ENCODE measurements at places on chromosomes 16 and 17.

- DNase-seq, result no peak
These were observed 4.0 kb downstream of the WNK4 start for GRCh38 chr17:42784409-42784808.

GRCh38 chr16:31327646-31328225 lies 27.2 kb upstream of the ITGAX start:
- no peak for DNase-seq

DNA sequence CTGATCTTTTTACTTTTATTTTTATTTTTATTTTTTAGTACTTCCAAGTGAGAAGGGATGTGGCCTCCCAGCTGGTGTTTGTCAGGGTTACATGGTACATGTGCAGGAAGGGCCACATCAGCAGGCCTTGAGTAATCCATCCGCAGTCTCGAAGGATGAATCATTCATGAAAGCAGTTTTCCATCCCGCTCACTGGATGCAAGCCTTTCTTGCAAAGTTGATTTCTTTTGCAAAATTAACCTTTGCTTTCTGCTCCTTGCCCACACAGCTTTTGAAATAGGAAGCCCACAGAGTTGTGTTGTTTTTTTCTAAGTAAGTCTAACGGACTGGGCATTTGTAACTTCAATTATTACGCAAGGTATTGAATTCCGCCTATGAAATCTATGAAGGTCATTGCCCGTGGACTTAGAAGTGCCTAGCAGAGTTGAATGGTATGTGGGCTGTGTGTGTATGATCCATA lies 157.4 kb downstream of the PRKCA start:
- DNase-seq, result no peak

GRCh38 chr16:72549878-72550277 lies 377.9 kb upstream of the PMFBP1 start:
- DNase-seq, result no peak
